NT2/D1 (cell line): ENCODE measurements at places on chromosomes 4 and X.

DNA sequence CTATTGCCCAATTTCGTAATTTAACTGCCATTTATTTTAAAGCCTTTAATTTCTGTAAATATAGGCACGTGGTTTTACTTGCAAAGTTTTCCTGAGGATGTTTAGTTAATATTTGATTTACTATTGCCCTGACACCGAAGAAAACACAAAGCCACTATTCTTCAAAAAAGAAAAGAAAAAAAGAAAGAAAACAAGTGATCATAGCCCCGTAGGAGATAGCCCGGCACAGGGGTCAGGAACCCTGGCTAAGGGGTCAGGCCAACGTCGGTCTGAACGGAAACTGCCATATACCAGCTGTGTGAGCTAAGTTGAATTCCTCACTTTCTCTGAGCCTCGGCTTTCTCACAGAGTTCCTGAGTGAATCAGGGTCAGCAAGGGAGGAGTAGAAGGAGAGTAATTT, 17.7 kb upstream of the LAMP2 start:
- DNase-seq = no peak

GRCh38 chrX:5051831-5052491, 1176.7 kb downstream of the NLGN4X start:
- no peak for DNase-seq

GRCh38 chr4:109407027-109407737, 26.4 kb upstream of the SEC24B start:
- no peak for DNase-seq

DNA sequence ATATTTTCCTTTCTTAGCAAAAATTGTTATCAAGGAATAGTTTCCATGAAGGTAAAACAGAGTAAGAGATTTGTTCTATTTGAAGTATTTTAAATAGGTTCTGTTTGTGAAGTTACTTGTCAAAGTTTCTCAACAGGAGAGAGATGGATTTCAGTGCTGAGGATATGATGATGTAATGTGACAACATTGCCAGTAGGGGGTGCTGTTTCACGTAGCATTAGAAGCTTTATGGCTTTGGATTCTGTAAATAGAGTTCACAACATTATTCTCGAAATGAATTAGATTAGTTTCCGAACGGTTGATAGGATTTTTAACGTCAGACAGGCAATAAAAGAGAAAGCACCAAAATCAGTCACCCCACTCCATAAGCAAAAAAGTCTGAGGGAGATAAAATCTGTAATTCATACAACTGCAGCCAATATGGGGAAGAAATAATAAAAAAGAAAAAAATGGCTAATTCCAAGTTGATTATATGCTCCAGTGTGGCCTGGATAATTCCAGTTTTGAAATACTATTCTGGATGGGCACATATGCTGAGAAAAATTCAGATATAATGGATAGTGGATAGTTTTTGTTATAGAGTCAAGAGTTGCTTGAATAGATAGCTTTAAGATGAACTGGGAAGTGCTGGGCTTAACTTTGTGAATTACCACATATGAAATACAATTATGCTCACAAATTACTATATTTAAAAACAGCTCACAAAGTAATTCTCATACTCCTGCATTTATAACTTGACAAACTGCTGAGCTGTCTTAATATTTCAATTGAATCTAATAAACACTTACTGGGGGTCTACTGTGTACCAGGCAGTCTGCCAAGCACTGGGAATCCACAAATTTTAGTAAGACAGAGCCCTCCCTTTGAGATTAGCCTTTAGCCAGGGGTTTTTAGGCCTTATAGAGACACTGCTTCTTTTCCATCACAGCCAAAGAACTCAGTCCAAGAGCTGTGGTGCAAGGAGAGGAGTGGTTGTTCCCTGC, 109.1 kb downstream of the GPAT3 start:
- peak; percentile 16 for DNase-seq

GRCh38 chr4:121764702-121765367, at the start of gene SMIM43:
Gene SMIM43 (minus strand): TSS chr4:121765164. CDS start chr4:121765105, 59 bp downstream.
- DNase-seq = peak; percentile 13

- no peak for DNase-seq
Observed at GRCh38 chr4:100555611-100556337, 38.0 kb upstream of the EMCN start.
